ENCODE measurements at places on chromosomes 2 and 18.

DNA sequence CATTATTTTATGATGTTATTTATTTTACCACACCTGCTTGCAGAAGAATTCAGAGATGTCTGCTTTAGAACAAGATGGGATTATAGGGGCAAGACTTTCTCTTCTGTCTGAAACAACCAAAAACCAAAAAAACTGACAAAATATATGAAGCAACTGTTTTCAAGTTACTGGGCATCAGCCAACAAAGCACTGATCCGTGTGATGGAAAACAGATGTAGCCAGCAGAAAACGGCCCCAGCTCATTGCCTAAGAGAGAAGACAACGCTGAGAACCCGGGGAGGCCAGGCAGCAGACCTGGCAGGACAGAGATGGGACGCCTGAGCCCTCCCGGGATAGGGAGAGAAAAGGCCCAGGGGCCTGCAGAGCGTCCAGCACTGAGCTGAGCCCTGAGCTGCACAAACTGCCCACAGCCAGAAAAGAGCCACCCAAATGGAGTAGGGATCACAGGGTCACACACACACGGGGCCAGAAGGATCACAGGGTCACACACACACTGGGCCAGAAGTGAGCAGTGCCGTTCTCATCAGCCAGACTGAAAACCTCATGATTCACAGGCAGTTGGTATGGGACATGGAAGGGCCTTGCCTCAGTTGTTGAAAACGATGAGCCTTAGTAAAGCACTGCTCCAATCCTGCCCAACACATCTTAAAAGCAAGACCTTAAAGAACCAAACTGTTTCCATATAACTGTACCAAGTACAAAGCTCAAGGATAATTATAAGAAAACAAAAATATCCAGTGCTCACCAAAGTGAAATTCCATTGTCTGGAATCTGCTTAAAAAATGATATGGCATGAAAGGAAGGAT is 12.1 kb downstream of the PXDN start:
- no peak for DNase-seq

- DNase-seq = no peak
Observed at GRCh38 chr18:79275992-79276391, 119.7 kb upstream of the NFATC1 start.

GRCh38 chr2:46849046-46849715 is 66.4 kb downstream of the MCFD2 start:
- no peak for DNase-seq

DNA sequence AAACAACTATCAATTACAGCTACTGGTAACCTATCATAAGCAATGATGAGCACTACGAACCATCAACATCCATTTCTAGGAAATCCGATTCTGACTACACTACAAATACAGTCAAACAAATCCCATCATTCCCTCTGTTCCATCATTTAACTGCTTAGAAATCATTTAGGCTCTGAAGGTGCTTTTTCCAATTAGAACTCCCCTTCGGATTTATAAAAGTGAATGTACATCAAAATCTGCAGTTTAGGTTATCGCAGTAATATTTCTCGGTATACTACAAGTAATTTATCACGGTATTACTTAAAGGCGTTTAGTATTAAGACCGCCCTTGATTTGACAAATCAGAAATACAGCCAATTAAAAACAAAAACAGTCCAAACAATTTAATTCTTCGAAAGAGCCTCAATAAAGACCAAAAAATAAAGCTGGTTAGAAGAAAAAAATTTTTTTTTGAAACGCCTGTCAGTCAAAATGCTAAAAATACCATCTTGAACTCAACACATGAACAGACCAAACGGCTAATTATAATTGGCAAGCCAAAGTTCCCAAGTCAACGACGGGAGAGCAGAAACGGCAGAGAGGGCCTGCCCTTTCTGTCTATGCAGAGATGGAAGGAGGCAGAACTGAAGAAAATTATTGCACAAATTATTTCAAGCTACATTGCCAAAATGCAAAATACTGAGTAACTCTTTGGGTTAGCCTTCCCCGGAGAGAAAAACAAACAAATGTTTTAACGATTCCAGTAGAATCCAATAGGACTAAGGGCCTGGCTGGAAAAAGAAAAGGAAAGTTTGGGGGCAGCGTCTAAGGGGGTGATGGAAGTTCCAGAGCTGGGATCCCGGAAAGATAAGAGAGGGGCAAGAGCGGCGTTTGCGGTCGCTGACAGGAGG is 1.2 kb downstream of the VPS54 start:
- DNase-seq = no peak

GRCh38 chr18:26493021-26493420 is 55.3 kb downstream of the KCTD1 start:
- DNase-seq = no peak

Measured in stimulated activated CD4-positive, alpha-beta T cell treated with anti-CD3 and anti-CD28 coated beads, Interleukin-1b, Interleukin-23, amount 100 ng/mL, for 1 hour (primary cell).